ENCODE measurements at places on chromosomes 1 and 21. TPM values are rescaled to one million over a fixed set of nuclear protein-coding genes. Genes with fewer than 3 reads are reported as not detected.

Gene FCGR3B
- not detected for total RNA-seq

- DNase-seq, result no peak
Observed at GRCh38 chr1:211518330-211519289, 26.6 kb upstream of the RD3 start.

- no peak for DNase-seq
Observed at GRCh38 chr1:226681652-226682493, 57.2 kb downstream of the ITPKB start.

DNA sequence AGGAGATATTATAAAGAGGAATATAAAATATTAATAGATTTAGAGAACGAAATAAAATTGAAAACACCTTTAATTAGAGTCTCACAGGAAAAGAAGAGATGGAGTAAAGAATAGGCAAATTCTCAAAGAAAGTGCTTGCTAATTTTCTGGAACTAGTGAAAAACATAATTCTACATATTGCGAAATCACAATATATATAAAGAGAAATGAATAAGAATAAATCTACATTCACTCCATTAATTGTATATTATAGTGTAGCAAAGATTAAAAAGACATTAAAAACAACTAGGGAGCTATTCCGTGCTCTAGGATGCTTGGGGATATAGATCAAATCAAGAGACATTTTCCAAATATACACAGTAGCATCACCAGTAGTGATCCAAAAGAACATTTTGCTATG lies 685.2 kb upstream of the NCAM2 start:
- no peak for DNase-seq

- no peak for DNase-seq
Observed at GRCh38 chr1:10456661-10457060, 6.8 kb downstream of the CORT start.

- no peak for DNase-seq
Observed at GRCh38 chr1:2190491-2190976, 4.0 kb downstream of the FAAP20 start.

GRCh38 chr1:53771648-53772047 lies 32.7 kb upstream of the GLIS1 start:
- DNase-seq, result no peak

GRCh38 chr1:245220381-245220985 lies 65.7 kb downstream of the KIF26B start:
- DNase-seq, result no peak

DNA sequence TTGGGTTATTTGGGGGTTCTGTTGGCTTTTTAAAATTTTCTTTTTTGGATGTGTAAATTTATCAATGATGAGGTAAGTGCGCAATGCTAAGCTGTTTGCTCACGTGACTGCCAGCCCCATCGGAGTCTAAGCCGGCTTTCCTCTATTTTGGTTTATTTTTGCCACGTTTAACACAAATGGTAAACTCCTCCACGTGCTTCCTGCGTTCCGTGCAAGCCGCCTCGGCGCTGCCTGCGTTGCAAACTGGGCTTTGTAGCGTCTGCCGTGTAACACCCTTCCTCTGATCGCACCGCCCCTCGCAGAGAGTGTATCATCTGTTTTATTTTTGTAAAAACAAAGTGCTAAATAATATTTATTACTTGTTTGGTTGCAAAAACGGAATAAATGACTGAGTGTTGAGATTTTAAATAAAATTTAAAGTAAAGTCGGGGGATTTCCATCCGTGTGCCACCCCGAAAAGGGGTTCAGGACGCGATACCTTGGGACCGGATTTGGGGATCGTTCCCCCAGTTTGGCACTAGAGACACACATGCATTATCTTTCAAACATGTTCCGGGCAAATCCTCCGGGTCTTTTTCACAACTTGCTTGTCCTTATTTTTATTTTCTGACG lies 3.1 kb downstream of the OLIG2 start:
- DNase-seq, result no peak
